ENCODE measurements at places on chromosomes 4 and X. TPM values are rescaled to one million over a fixed set of nuclear protein-coding genes. Genes with fewer than 3 reads are reported as not detected.
A peak's percentile ranks its signal among the peaks of the same experiment; 100 is the strongest.

GRCh38 chr4:111689214-111689613 lies 456.0 kb upstream of the FAM241A start:
- no peak for DNase-seq

DNA sequence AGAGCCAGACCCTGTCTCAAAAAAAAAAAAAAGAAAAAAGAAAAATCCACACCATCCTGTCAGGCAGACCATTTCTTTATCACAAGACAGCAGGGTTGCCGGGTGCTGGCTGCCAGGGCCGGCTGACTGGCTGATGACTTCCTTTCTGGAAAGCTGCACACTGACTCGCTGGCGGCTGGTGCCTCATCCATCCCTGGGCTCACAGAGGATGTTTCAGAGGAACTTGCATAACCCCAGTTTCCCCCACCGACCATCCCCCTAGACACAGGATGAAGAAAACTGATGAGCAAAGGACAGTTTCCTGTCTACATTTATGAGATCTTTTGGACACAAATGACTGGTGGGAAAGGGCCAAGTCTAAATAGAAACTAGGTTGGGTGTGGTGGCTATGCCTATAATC lies 14.1 kb downstream of the HPSE start:
- no peak for DNase-seq

GRCh38 chr4:10122236-10122932 lies 5.8 kb upstream of the WDR1 start:
- no peak for DNase-seq

- no peak for DNase-seq
These were observed 68.8 kb downstream of the HOPX start for GRCh38 chr4:56612282-56612681.

DNA sequence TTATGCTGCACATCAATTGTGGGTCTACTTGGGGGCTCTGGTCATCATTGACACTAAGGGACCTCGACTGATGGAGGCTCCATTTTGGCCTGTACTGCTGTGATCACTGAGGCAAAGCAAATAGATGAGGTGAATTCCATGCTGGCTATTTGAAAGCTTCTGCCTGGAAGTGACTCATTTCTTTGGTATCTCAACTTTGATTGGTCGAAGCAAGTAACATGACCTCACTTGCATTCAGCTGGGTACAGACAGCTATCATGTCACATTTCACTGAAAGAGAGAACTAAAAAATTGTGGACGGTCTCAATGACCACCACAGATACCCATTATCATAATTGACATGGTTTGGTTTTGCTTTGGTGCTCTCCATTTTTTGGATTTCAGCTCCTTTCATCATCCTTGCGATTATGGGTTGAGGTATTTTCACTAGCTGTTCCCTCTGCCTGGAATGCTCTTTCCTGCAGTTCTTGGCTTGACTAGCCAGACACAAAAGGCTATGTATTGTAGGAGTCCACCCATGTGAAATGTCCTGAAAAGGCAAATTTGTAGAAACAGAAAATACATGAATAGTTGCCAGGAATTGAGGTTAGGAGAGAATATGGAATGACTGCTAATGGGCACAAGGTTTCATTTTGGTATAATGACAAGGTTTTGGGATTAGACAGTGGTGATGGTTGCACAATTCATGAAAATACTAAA lies 369.2 kb upstream of the LCORL start:
- DNase-seq, result no peak

TMPRSS11F gene
- total RNA-seq, result not detected

MXD4 gene
- 76.2 TPM for total RNA-seq

- no peak for DNase-seq
These were observed 237.2 kb upstream of the ITM2A start for GRCh38 chrX:79604364-79604763.

DNA sequence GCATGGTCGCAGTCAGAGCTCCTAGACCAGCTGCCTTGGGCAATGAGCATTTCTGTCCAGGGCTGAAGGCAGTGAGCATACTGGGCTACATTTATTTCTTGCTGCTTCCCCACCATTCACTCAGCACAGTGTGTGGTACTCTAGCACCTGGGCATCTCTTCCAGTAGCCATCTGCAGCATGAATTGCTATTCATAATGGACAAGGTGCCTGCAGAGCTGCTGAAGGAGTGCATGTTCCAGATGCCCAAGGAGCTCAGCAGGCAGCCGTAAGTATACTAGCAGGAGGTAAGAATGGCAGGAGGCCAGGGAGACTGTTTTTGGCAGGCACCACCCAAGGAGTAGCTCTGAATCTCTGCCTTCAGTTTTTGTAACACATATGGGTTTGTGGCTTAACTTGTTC lies 110.4 kb upstream of the RXFP1 start:
- peak; percentile 45 for DNase-seq

DNA sequence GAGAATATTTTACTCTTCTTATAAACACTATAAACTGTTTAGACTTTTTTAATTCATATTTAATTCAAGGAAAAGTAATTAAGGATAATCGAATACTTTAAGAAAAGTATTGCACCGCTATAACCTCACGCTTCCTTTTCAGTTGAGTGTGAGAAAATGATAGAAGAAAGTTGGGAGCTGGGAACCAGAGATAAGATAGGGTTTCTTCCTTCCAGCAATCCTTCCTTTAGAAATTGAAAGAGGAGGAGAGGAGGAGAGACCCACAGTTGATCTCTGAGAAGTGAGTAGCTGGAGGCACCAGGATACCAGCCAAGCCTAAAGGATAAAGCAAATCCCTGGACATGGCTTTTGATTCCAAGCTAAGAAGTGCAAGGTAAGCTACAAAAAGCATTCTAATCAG lies 242.3 kb upstream of the NOCT start:
- no peak for DNase-seq

DNA sequence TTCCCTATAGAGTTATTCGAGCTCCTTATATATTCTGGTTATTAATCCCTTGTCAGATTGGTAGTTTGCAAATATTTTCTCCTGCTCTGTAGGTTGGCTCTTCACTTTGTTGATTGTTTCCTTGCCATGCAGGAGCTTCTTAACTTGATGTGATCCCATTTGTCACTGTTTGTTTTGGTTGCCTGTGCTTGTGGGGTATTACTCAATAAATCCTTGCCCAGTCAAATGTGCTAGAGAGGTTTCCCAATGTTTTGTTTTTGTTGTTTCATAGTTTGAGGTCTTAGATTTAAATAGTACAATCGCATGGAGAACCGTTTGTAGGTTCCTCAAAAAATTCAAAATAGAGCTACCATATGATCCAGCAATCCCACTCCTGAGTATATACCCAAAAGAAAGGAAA lies 2.3 kb upstream of the SYTL5 start:
- no peak for DNase-seq

NAA11 gene
- total RNA-seq, result not detected

GRCh38 chr4:178037459-178038214 lies 595.4 kb upstream of the AGA start:
- DNase-seq, result no peak

DNA sequence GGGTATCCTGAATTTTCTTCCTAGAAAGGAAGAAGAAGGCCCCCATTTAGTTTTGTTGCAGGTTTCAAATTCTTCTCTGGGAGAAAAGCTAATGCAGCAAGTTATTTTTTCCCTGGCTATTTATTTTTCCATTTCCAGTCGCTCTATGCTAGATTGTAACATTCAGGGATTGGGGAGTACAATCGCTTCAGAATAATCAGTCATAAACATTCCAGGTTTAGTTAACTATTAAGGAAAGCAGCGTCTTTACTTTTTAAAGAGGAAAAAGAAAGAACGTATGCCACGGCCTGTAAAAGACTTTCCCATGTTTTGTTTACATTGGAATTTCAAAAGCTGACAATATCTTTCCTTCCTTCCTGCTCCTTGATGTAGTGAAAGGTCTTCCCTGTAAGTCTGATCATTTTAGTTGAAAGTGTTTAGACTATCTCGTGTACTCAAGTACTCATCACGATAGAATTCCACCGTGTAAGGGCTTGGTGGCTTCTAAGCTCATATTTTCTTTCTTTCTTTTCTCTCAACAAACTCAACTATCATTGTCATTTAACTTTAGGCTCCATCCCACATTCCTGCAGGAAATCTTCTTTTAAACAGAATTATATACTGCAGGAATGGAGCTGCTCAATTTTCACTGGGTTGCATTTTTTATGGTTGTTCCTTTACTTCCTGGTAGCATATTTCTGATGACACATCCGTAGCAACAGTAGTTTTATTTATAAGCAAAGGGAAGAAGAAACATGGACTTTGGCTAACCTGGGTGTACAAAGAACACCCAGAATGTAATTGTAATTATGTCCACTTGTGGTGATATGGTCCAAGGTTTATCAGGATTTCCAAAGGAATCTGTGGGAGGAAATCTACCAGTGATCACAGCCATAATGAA lies 213.1 kb upstream of the FAT1 start:
- no peak for DNase-seq

- no peak for DNase-seq
These were observed 55.7 kb downstream of the AFF1 start for GRCh38 chr4:86990510-86990909.

DNA sequence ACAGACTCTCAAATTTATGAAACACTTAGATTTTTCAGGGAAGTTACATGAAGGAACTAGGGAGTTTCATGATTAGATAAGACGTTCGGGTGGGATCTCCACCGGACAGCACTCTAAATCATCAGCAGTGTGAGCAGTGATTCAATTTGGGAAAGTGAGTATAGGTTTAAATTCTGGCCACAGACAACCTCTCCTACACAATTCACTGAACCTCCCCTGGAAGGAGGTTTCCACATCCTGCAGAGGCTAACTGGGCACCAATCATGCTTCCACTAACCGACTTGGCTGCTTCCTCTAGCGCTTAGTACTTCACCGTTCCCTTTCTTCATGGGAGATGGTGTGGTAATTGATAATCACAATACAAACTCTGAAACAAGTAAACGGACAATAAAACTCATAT lies 5.6 kb downstream of the CXCL9 start:
- no peak for DNase-seq

HSD17B10 gene
- 105 TPM for total RNA-seq

DNA sequence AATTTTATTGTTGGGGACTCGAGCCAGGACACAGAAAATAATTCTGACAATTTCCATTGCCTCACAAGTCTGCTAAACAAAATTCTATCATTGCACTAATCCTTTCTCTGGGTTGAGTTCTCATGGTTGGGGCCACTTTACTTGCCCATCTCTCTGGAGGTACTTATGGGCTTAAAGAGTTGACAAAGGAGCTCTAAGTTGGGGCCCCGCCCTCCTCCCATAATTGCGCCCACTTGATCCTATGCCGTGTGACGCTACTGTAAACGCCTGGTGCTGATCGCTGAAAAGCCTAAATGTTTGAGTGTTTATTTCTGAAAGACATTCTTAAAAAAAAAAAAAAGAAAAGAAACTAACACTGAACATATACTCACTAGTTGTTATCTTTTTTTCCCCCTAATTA lies 103.0 kb downstream of the TENM3 start:
- no peak for DNase-seq

GRCh38 chr4:27861802-27862201 lies 1001.2 kb downstream of the STIM2 start:
- DNase-seq, result no peak

DNA sequence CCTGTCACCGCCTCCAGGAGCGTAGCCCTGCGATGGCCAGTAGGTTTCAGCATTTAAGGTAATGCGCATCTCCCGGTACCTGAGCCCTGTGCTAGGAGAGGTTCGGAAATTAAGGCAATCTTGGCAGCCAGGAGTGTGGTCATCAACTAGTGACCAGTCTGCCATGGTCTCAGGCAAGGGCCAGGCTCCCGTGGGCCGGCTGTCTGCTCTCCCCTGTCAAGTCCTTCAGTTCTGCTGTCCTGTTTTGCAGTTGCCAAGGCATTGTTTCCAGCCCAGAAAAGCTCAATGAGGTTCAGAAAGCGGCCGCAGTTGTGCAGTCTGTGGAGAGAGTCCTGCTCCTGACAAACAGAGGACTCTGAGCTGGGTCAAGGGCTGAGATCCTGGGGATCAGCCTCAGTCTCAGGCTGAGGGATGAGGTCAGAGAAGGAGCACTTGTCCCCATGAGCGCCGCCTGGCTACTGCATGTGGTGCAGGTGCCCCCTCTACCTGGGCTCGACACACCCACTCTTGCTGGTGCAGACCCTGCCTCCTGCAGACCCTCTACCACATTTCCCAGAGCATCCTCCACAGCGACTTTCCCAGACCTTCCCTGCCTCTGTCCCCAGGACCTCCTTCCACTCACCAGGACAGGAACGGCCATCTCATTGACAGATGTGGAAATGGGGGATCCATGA lies 53.4 kb upstream of the PSAPL1 start:
- DNase-seq, result no peak

NLRP2B gene
- not detected for total RNA-seq

- no peak for DNase-seq
These were observed 58.9 kb upstream of the NFKB1 start for GRCh38 chr4:102441978-102442911.

EGF gene
- 33.7 TPM for total RNA-seq

RBM46 gene
- 0.49 TPM for total RNA-seq

BRS3 gene
- not detected for total RNA-seq

DNA sequence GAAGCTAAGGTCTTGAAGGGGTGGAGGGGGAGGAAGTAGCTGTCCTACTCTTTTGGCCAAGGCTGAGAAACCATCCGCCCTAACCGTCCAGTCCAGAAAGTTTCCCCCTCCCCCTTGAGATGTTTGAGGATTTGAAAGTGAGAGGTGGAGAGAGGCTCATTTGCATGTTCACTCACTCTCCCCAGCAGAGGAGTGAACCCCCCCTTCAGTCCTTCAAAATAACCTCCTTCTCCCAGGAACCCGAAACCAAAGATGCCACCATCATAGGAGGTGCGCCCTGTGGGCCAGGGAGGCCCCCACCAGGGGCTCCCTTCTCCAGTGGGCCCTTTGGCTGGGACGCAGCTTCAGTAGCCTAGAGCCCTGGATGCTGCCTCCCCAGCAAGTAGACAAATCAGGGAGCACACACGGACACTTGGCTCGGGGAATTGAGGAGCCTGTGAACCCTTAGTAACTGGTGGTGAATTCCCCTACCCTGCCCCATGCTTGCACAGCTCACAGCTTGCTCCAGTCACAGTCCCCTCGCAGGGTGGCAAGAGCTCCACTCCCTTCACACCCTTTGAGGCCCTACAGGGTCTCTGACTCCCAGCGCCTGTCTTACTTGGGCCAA lies 25.6 kb downstream of the ELF4 start:
- DNase-seq, result no peak

DNA sequence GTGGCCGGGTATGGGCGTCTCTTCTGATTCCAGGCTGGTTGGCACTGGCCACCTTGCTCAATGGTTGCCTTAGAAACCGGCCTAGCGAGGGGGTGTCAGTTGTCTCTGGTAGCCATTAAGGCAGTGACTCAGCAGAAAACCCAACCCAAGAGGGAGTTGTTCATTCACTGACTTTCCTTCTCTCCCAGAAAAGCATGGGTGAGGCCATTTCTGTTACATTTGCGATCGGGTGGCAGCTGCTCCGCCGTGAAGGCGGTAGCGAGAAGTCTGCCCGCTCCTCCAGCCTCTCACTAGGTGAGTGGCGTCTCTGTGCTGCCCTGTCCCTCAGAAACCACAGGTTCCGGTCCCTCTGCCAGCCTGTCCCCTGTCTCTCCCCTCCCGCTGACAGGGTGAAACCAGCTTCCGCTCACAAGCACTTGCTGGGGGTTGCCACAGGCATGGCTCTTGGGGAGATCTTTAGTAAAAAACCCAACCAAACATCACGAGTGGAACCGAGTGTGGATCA lies 17.4 kb downstream of the IRAK1 start:
- DNase-seq, result no peak
